IMR-90 (cell line): ENCODE measurements at places on chromosomes 11 and 22. TPM values are rescaled to one million over a fixed set of nuclear protein-coding genes. Genes with fewer than 3 reads are reported as not detected.

Gene KCNQ1OT1
- polyA plus RNA-seq = 0.11 and 0.14 TPM in 2 replicates

Gene CCDC73
- not detected in 2 replicates for polyA plus RNA-seq

Gene LRRC10B
- polyA plus RNA-seq = not detected in 2 replicates

Gene PTPRCAP
- polyA plus RNA-seq = 0.14 and 0.24 TPM in 2 replicates

Gene MS4A8
- polyA plus RNA-seq = not detected in 2 replicates
